ENCODE measurements at places on chromosomes 3 and 15.

GRCh38 chr3:169822540-169822939, 9.8 kb upstream of the LRRC34 start:
- DNase-seq, result no peak

DNA sequence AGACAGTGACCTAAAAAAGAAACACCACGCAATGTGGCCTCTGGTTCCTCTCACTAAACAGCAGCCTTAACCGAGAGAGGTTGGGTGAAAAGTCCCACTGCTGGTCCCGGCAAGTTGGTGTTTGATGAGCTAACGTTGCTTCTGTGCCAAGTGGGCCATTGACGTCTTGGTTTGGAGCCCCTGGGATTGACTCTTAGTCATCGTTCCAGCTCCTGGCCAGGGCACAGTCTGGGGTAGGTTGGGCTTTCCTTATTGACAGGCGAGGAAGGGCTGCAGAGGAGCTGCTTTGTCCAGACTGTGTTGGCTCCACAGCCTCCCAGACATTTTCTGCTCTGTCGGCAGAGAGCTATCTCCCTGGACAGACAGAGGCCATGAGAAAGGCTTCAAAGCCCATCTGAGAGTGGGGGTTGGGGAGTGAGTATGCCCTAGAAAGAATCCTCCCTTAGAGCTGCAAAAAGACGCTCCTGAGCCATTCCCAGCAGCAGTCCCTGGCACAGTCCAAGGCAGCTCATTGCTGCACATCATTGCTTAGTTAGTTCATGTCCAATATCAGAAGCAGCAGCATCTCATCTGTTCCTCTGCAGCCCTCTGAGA, 28.6 kb upstream of the C3orf80 start:
- no peak for DNase-seq

DNA sequence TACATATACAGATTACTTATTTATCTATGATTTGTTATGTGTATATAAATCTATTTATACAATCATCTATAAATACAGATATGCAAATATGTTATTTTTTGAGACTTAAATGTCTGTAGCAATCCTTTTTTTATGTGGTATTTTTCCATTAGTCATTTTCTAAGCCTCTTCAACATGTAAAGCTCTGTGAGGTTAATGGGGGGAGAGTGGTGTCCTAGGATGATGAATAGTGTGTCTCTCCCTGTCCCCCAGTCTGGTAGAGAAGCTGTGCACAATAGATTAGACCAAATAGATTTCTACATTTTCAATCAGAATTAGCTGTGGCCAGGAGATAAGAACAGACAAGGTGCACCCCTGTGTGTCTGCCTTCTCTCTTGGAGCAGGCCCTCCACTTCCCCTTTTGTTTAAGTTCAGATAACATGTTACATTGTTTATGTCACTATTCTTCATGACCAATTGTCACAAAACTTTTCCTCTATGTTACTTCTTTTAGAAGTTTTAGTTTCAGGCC, 453.9 kb downstream of the LPP start:
- DNase-seq, result no peak

GRCh38 chr3:186320862-186321568, 41.0 kb downstream of the DGKG start:
- no peak for DNase-seq

DNA sequence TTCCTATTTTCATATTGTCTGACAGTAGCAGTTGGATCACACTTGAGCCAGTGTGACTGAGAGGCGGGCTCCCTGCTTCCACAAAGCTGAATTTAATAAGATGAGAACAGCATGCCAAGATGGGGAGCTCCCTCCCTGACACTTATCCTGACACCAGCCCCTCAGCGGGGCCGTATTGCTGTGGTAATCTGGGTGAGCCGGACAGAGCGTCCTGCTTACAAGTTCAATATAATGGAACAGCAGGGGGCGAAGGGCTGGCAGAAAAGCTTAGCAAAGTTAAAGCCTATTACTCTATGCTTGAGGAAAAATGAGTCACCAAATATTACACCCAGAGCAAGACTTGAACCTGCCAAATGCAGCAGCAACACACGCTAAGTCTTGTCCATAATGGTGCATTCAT, 163.8 kb upstream of the CMC1 start:
- peak; percentile 15 for DNase-seq

GRCh38 chr3:188365988-188366698, 212.2 kb downstream of the LPP start:
- DNase-seq, result peak; percentile 25

- DNase-seq, result no peak
Observed at GRCh38 chr15:60568301-60568742, 89.4 kb upstream of the ICE2 start.

DNA sequence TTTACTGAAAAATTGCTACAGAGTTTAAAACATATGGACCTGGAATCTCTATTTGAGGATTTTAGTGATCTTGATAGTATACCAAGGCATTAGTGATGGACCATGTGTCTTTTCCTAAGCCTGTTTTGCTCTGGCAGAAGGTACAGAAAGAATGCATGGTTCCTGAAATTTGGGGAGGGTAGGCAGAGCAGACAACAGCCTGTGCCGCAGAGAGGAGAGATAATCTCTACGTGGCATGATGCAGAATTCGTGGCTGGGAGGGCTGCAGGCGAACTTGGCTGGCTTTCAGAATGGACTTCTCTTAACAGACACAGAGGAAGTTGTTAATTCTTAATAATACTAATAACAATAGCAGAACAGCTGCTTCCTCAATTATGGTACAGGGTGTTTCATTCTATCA, 137.5 kb upstream of the FOXB1 start:
- no peak for DNase-seq

DNA sequence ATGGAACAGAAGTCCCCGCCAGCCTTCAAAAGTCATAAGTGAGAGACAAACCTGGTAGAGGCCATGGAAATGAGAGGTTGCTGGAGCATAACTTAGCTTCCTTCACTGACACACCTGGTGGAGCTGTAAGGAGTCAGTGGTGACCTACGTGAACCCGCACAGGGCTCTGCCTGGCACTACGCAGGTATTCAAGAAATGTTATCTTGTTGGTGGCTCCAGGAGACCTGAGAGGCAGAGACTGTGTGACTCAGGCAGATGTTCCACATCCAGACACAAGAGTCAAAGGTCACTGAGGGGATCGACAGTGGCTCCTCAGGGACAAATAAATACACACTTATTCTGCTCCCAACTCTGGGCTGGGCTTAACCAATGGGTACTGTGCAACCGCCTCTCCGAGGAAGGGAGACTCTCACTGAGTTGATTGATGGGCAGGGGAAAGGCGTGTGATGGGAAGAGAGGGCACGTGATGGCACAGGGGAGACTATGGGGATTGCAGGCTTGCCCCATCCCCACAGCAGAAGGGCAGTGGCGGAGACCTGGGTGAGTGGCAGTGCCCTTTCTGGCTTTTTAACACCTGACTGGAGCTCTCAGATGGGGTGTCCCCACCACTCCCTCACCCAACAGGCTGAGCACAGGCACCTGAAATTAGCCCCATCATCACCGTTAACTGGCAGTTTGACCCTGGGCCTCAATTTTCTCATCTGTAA, 111.7 kb upstream of the SMAD3 start:
- peak; percentile 62 for DNase-seq

DNA sequence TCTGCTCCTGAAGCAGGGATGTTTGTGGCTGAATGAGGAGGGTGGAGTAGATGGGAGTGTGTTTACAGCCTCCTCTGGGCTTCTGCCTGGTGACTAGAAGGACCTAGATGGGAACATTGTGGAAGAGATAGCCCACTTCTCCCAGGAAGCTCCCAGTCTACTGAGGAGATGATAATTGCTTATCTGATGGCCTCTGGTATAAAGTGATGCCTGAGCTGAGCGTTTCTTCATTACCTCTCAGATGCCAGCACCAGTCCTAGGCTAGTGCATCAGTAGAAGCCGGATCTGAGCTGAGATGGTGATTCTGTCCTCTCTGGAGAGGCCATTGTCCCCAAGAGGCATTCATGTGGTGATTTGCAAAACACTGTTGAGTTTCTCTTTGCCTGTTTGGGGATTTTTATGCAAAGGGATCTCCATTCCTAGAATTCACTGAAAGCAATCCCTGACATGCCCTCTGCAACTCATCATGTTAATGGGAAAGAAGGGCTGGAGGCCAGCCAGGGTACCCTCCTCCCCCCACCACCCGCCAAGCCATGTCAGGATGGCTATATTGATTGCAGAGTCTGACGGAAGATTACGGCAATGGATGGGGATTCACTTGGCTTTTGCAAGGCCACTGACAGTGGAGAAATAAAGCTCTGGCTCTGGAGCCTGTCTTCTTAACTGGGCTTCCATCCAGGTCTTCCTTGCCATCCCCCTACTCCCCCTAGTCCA, 166.4 kb upstream of the ROPN1 start:
- DNase-seq, result no peak

DNA sequence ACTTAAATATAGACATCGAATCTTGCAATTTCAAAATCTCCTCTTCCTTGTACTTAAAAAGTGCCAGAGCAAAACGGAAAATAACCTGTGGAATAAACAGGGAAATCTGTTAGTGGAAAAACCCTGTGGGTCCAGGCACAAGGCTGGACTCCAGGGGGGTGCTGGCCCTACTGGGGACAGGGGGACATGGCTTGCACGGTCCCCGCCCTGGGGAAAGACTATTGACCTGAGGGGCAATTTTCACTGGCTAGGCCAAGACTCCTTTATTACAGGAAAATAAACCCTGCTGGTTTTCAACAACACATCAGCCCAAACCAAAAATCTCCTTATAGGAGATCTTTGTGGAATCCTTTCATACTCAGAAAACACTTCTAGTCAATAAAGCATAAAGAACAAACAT, 75.9 kb downstream of the TBC1D2B start:
- DNase-seq, result no peak

DNA sequence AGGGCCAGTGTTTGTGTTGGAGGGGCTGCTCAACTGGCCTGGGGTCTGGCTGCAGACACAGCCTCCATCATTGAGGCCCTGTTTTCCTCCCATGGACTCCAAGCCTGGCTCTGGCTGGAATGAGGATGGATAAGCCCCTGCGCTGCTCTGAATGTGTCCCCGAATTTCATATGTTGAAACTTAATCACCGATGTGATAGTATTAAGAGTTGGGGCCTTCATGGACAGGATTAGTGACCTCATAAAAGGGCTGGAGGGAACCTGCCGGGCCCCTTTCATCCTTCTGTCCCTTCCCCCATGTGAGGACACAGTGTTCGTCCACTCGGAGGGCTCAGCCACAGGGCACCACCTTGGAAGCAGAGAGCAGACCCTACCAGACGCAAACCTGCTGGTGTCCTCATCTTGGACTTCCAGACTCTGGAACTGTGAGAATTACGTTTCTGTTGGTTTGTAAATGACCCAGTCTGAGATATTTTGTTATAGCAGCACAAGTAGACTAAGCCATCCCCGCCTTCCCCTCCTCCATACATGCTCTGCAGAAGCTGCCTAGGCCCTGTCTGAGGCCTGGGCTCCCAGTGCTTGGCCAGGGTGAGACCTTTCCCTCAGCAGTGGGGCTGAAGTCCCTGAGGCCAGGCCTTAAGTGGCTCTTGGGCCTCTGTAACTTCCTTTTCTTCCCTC, 3.8 kb upstream of the LCTL start:
- no peak for DNase-seq

GRCh38 chr3:113018536-113019181, 27.9 kb downstream of the GTPBP8 start:
- peak; percentile 36 for DNase-seq

GRCh38 chr3:123348471-123349200, 100.3 kb downstream of the ADCY5 start:
- no peak for DNase-seq

DNA sequence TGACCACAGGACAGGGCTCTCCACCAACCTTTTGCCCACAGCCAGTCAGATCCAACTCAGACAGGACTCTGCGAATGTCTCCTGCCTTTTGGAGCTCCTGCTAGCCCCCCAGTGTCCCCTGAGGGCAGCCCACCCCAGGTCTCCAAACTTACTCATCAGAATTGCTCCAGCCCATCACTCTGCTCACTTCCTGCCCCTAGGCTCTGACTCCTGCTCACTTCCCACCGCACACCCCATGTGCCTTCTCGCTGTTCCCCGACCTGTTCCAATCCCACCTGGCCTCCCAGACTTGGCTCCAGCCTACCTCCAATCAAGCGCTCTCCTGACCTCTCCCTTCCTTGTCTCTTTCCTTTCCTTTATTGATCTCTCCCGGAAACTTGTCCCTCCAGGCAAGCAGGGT, 5.9 kb upstream of the STRA6 start:
- DNase-seq, result no peak

GRCh38 chr3:183697610-183698317, at the start of gene YEATS2:
TSS of gene YEATS2 (plus strand) at chr3:183697797. CDS start at chr3:183715163, 17,366 bp downstream.
- DNase-seq, result peak; percentile 80

- DNase-seq, result peak; percentile 69
Observed at GRCh38 chr3:127637546-127637945, 8.6 kb downstream of the PODXL2 start.

DNA sequence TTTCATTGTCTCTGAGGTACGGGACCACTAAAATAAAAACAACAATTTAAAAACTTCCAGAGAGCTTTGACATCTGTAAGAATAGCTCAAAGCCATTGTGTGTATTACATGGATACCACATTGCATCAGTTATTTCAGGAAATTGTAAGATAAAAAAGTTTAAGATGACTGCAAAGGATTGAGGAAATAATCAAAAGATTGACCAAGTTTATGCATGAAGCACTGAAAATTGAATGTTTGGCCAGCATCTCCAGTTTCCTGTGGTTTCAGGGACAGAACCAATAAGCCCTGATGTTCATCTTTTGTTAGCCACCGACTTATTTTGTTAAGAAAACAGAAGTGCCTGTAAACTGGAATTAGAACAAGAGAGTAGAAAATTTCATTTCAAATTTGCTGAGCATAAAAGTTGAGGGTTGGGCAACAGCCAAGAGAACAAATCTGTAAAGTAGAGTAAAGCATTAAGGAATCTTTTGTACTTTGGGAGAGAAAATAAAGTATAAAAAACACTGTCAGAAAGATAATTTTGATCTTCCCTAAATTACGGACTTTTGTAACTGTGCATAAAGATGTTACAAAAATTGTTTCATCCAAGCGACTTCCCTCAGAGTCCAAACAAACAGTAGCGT, 211.5 kb upstream of the P2RY1 start:
- no peak for DNase-seq

- DNase-seq, result peak; percentile 38
Observed at GRCh38 chr15:70093481-70094319, 4.0 kb downstream of the TLE3 start.

DNA sequence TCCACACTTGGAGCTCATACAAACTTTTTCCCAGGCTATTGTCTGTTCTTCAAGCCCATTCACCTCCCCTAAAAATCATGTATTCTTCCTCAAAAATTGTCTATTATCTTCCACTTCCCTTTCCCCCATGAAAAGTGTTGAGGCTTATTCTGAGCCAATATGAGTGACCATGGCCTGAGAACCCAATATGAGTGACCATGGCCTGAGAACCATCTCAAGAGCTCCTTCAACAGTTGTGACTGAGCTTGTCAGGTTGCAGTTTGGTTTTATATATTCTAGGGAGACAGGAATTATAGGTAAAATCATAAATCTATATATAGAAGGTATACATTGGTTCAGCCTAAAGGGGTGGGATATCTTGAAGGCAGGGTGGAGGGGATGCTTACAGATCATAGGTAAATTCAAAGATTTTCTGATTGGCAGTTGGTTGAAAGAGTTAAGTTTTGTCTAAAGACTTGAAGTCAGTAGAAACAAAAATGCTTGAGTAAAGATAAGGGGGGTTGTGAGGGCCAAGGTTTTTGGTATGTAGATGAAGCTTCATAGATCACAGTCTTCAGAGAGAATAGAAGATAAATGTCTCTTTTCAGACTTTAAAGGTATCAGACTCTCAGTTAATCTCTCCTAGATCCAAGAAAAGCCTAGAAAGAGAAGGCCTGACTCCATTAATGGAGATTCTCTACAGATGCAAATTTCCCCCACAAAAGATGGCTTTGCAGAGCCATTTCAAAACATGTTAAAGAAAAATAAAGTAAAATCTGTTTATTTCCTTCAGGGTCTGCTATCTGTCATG, 95.8 kb downstream of the TGFBR2 start:
- DNase-seq, result no peak

GRCh38 chr3:114452937-114453336, 159.1 kb downstream of the TIGIT start:
- DNase-seq, result no peak
